ENCODE measurements at places on chromosomes 3 and 15. TPM values are rescaled to one million over a fixed set of nuclear protein-coding genes. Genes with fewer than 3 reads are reported as not detected.

Gene GASK1A
- total RNA-seq, result not detected

Gene FILIP1L
- 0.82 TPM for total RNA-seq

Gene TRAIP
- 4.8 TPM for total RNA-seq

Gene ZDHHC19
- not detected for total RNA-seq

Gene ROPN1
- total RNA-seq, result not detected

Gene CERS3
- 2.8 TPM for total RNA-seq

Gene CD86
- total RNA-seq, result 4.3 TPM

Gene FGF7
- total RNA-seq, result not detected

Gene VPS13C
- total RNA-seq, result 116 TPM

Gene IGF2BP2
- 0.99 TPM for total RNA-seq

Gene KCNMB2
- not detected for total RNA-seq

Gene PLA2G4B
- 34.8 TPM for total RNA-seq
